Cerebellum (tissue), 4 donors: ENCODE measurements at places on chromosomes 7 and 10. TPM values are rescaled to one million over a fixed set of nuclear protein-coding genes. Genes with fewer than 3 reads are reported as not detected.

Gene LIPM
- total RNA-seq = not detected

Gene INHBA
- 3.2 TPM for total RNA-seq

Gene FFAR4
- total RNA-seq = 0.18 TPM

Gene OR6V1
- total RNA-seq = not detected

Gene GCK
- total RNA-seq = 7.7 TPM

Gene LEP
- total RNA-seq = 0.09 TPM

Gene CBLL1
- total RNA-seq = 28.1 TPM

Gene MAGI2
- 101 TPM for total RNA-seq

Gene TBATA
- total RNA-seq = not detected

Gene PRRT4
- 6.5 TPM for total RNA-seq

Gene MCM10
- 6.4 TPM for total RNA-seq

Gene TMEM26
- total RNA-seq = 2.4 TPM

Gene MBL2
- not detected for total RNA-seq

Gene LIPJ
- total RNA-seq = 1.00 TPM

Gene ADARB2
- 8.2 TPM for total RNA-seq

Gene SERPINE1
- total RNA-seq = 0.27 TPM

Gene STOX1
- 16.2 TPM for total RNA-seq

Gene POU6F2
- total RNA-seq = 1.00 TPM

Gene CACNA2D1
- 111 TPM for total RNA-seq

Gene HOXA9
- total RNA-seq = not detected

Gene OR2A42
- total RNA-seq = 0.45 TPM

Gene CD36
- total RNA-seq = 32.1 TPM

Gene CLDN4
- total RNA-seq = 2.7 TPM

Gene STARD3NL
- total RNA-seq = 66.2 TPM

Gene HOXA3
- not detected for total RNA-seq

Gene STYXL1
- 15.0 TPM for total RNA-seq

Gene NKX1-2
- 0.54 TPM for total RNA-seq

Gene CDHR1
- 9.3 TPM for total RNA-seq

Gene SPOCK2
- total RNA-seq = 118 TPM

Gene TASOR2
- total RNA-seq = 73.1 TPM

Gene GUSB
- total RNA-seq = 19.4 TPM

Gene GLI3
- 11.6 TPM for total RNA-seq

Gene NSUN6
- 34.5 TPM for total RNA-seq

Gene ANXA8L1
- total RNA-seq = not detected

Gene H2BK1
- total RNA-seq = not detected

Gene WEE2
- total RNA-seq = 0.45 TPM

Gene RASSF4
- 26.5 TPM for total RNA-seq

Gene RPEL1
- total RNA-seq = not detected

Gene FAM131B
- total RNA-seq = 42.6 TPM
